ENCODE measurements at places on chromosomes 1 and 21.

- DNase-seq, result no peak
These were observed 26.2 kb downstream of the RHBDL2 start for GRCh38 chr1:38915352-38915948.

GRCh38 chr1:182259229-182259872, 132.2 kb downstream of the GLUL start:
- peak; percentile 83 for DNase-seq

DNA sequence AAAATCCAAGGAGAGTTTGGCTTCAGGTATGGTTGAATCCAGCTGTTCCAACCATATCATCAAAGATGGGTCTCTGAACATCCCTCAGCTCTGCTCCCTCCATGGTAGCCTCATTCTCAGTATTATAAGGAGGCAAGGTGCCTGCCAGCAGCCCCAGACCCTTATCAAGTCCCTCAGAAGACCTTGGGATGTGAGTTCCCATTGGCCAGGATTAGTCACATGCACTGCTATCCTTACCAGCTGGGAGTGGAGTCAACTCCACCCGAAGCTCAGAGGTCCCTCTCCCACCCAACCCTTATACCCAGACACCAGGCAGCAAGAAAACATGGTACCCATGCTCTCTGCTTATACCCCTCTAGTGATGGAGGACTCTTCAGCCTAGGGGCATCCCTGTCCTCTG, 153.7 kb upstream of the ZBTB40 start:
- DNase-seq, result no peak

GRCh38 chr21:24705201-24705600, 902.1 kb downstream of the MRPL39 start:
- no peak for DNase-seq

DNA sequence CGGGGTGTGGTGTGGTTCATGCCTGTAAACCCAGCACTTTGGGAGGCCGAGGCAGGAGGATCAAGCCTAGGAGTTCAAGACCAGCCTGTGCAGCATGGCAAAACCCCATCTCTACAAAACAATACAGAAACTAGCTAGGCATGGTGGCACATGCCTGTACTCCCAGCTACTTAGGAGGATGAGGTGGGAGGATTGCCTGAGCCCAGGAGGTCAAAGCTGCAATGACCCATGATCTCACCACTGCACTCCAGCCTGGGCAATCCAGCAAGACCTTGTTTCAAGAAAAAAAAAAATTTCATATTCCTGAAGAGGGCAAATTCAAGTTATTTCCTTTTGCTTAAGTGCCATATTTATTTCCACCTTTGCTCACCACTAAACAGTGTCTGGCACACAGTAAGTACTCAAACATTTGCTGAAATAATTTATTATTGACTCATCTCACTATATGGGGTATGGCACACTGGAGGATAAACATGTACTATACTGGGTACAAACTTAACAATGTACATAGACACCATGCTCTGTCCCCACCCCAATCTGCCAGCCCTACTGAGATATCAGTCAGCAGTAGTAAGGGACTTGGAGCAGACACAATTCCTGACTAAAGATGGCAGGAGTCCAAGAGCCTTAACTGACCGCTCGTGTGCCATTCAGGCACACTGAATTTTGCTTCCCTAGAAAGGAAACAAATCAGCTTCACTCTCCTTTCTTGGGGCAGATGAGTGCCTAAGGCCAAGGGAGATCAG, 15.5 kb downstream of the MEAF6 start:
- DNase-seq, result no peak

- no peak for DNase-seq
These were observed 413.4 kb downstream of the HLX start for GRCh38 chr1:221292652-221293051.

- DNase-seq, result no peak
These were observed 31.1 kb downstream of the MRAP start for GRCh38 chr21:32329776-32330175.

DNA sequence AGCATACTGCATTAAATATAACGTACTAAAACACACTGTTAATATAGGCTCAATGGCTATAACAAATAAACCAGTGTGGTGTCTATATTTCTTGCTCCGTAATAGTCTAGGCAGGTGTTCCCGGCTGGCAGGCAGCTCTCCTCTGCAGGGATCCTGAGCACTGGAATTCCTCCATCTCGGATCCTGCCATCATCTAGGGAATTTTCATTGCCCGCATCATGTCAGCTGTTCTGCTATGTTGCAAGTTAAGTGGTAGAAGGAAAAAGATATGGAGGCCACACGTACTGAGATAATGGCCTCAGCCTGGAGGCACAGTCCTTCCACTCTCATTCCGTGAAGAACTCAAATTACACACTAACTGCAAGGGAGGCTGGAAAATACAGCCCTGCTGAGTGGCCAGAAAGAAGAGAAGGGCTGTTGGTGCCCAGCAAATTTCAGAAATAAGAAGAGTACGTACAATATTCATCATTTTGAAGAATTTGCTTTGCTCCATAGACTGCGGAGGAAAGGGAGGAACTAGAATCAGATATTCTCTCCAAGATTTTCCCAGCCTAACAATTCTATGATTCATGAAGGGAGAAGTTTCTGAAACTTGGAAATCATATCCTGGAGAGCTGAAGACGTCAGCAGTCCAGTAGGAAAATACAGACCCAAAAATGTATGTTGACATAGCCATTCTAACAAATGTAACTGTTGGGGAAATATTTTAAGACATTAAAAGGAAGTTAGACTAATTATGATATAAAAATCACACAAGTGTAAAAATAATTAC, 263.3 kb downstream of the MRPL39 start:
- no peak for DNase-seq

GRCh38 chr1:100604372-100604771, 66.4 kb downstream of the GPR88 start:
- DNase-seq, result no peak

DNA sequence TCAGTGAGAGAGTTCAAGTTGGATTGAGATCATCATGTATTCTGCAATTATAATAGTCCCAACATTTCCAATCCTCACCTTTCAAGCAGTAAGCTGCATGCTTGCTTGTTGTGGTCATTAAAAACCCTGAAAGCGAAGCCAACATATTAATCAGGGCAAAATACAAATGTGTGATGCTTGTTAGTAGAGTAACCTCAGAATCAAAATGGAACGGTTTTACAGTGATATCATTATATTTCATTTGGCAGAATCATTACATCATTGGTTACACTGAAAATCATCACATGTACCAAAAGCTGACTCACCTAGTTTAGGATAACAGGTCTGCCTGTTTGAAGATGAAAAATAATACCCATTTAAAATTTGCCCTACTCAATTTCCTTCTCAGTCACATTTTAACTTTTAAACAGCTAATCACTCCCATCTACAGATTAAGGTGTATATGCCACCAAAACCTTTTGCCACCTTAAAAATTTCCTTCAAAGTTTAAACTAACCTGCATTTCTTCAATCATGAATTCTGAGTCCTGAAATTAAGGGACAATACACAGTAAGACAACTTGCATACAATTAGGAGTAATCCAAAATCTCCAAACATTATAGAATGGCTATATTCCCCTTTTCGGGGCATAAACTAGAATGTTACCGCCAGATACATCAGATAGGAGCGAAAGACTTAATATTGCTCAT, 3.5 kb downstream of the GAS5 start:
- DNase-seq, result no peak

- DNase-seq, result no peak
These were observed 163.4 kb downstream of the CACNA1E start for GRCh38 chr1:181646710-181647109.

DNA sequence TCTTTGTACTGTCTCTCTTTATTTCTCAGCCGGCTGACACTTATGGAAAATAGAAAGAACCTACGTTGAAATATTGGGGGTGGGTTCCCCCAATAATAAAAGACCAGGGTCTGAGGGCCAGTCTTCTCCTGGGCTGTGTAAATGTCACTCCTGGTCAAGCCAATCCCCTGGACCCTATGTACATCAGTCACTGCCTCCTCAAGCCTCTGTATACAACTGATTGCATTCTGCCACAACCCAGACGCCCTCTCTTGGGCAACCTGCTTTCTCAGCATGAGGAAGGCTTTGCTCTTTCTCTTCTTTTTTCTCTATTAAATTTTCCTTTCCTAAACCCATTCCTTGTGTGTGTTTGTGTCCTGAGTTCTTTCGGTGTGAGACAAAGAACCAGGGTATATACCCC, 84.1 kb upstream of the SERBP1 start:
- DNase-seq, result no peak

GRCh38 chr1:5640845-5641244, 351.4 kb downstream of the NPHP4 start:
- DNase-seq, result no peak

DNA sequence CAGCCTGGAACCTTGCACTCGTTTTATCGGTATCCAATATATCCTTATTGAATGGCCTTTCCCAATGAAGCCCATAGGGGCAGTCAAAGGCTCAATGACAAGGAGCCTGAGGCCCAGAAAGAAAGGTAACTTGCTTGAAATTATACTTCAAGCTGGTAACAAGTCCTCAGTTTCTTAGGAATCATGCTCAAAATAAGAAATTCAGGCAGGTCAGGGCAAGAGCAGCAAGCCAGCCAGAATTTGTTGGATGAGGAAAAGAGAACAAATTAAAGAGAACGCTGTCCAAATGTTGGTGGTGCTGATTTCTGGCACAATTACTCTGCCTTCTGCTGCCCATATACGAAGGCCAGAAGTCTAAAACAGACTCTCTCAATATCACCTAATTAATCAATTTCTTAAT, 77.6 kb downstream of the DDX20 start:
- no peak for DNase-seq

- DNase-seq, result peak; percentile 21
These were observed 226.3 kb downstream of the HLX start for GRCh38 chr1:221105578-221105977.

DNA sequence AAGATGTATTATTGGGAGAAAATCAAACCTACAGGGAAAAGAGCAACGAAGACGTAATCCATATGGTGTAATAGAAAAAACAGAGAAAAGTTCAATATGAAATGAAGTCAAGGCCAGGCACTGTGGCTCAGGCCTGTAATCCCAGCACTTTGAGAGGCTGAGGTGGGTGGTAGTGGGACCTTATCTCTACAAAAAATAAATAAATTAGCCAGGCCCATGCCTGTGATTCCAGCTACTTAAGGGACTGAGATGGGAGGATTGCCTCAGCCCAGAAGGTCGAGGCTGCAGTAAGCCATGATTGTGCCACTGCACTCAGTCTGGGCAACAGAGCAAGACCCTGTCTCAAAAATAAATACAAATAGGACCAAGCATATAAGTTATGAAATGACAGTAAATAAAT, 11.4 kb downstream of the DESI2 start:
- no peak for DNase-seq

DNA sequence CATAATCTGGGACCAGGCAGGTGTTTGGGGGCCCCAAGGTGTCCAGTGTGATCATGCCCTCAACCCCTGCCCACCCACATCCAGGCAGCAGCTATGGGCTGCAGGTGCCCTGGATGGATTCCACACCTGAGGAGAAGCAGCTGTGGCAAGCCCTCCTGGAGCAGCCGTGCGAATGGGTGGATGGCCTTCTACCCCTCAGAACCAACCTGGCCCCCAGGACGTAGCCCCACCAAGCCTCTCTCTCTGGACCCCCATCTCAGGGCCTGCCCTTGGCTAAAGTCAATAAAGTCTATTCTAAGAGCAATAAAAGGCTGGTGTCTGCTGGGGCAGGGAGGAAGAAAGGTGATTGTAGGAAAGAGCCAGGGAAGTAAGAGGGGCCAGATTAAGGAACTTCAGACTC, 11.8 kb downstream of the SYTL1 start:
- no peak for DNase-seq

- DNase-seq, result no peak
These were observed 39.0 kb downstream of the LRP8 start for GRCh38 chr1:53288790-53289429.

- DNase-seq, result peak; percentile 93
These were observed 20.3 kb upstream of the AZIN2 start for GRCh38 chr1:33060579-33061083.

DNA sequence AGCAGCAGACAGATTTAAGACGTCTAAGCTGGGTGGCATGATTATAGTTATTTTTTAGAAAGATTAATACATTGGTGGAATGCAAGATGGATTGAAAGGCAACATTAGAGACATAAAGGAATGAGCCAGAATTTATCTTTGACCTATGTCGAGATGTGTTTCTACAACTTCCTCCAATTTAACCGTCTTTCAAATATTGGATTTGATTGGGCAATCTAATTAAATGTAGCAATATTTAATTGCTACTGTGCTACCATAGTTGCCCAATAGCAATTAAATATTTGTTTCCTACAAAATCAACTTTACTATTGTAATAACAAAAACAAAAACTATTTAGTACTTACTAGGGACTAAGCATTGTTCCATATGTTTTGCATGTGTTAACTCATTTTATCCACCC, 30.4 kb upstream of the CYP4A22 start:
- DNase-seq, result no peak

GRCh38 chr21:41483415-41483814, 24.5 kb downstream of the TMPRSS2 start:
- DNase-seq, result no peak

- no peak for DNase-seq
These were observed 138.2 kb downstream of the NFIA start for GRCh38 chr1:61220536-61220935.

GRCh38 chr1:227731241-227731677, 3.8 kb downstream of the JMJD4 start:
- no peak for DNase-seq

DNA sequence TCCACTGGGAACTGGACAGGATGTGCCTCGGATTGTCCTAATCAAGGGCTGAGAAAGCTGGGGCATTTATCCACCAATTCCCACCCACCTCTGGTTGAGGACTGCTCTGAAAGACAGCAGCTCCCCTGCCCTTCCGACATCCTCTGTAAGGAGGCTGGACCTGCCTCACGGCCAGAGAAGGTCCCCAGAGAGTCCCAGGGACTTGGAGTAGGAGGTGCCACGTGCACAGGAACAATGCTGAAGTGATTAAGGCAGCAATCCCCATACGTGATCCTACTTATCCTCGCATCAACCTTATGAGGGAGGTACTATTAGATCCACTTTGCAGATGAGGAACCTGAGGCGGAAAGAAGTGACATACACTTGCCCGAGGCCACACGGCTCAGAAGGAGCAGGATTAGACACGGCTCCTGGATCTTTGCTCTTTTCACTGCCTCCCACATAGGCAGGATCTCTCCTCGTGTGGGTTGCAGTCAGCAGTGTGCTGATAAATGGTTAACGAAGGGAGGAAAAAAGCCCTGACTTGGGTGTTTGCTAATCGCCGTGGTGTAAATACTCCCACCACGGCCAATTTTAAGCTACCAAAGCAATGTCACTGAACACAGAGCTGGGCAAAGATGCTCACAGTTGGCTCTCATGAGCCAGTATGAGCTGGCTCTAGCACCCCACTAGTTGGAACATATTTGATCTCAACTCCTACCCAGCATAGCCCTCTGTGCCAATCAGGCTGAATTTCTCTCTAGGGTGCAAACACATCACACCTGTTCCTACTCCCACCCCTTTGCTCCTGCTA, 18.6 kb upstream of the LDLRAP1 start:
- no peak for DNase-seq

DNA sequence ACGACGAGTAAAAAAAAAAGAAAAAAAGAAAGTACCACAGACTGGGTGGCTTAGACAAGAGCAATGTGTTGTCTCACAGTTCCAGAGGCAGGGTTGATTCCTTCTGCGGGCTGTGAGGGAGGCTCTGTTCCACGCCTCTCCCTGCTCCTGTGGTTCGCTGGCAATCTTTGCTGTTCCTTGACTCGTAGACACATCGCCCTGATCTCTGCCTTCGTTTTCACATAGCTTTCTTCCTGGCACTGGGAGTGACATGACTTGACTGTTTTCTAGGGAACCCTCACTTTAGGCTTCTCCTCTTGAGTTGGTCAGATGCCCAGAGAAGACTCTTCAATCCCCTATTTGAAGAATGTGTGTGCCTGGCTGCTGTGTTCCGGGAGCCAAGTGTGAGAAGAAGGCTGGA, 133.6 kb downstream of the TM2D1 start:
- DNase-seq, result no peak
